Central memory CD4-positive, alpha-beta T cell (primary cell): ENCODE measurements at places on chromosomes 6 and 20.

DNA sequence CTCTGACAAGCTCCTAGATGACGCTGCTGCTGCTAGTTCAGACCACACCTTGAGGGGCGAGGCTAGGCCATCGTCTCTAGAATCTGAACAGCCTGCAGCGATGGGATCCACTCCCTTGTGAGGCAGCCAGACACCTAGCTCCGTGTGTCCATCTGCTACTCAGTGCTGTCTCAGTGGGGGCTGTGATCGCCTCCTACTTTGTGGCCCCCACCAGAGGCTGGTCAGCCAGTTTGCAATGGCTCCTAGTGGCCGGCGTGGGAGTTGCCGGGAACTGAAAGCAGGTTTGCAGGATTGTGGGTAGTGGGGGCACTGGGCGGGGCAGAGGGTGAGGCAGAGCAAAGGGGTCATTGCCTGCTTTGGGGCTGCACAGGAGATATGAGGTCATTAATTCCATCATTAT is 2.8 kb downstream of the CCN5 start:
- no peak for DNase-seq

DNA sequence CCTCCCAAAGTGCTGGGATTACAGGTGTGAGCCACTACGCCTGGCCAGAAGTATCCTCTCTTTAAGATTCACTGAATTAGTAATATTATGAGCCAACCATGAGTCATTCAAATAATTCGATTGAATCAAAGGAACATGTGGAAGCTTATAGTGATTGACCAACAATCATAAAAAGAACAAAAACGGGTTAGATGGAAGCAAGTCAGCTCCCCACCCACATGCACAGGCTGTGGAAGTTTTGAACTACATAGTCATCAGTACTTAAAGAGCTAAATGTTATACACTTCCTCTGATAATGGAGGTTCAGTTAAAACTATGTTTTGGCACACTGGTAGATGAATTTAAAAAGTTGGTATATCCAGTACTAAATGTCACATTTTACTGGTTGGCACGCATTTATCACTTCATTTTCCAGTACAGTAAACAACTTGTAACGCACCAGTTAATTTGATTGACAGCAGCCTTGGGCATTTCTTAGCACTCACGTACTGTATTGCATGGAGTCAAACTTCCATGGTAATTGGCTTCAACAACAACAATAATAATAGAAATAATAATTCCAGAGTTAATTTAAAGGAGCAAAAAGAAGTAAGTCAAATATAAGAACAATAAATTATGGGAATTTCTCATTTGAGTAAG is 1107.3 kb upstream of the MAP3K7 start:
- DNase-seq, result no peak

DNA sequence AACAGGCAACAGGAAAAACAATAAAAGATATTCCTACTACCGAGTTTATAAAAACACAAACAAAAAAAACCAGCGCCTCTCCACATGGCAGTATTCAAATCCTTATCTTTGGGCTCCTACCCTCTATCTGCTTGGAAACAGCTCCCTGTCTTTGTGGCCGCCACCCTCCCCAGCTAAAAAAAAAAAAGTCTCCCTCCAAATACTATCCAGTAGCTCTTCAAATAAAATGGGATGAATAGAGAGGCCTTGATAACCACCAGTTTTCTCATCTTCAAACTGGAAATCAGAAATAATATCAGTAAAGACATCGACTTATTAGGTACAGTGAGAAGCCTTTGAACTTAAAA is 96.2 kb downstream of the PSMG4 start:
- DNase-seq, result no peak

DNA sequence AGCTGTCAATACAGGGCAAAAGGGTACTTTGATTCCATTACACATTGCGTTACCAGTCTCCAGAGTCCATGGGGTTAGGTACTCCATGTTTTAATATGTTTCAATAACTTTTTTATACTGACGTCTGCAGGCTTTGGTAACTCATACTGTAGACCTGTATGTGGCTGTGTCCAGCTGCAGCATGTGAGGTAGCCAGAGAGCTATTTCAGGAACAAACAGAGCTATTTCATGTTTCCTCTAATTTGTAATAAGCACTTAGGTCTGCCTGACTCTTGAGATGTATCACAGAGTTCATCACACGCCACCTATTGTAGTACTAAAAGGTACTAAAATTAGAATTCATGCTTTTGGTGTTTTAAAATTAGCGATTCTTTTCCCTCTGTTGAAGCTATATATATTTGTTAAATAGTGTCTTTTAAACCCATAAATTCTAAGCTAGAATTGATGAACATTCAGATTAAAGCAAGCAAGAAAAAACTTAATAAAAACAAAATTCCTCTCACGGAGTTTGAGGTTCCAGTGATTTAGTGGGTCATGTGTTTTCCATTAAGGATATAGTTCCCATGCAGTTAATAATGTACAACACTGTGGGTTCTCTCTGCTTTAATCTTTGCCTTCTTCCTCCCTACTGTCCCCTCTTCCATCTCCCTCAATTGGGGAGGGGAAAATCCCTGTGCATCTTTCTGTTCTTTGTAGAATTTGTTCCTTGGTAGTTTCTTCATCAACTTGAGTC is 37.0 kb downstream of the FOXO3 start:
- no peak for DNase-seq

DNA sequence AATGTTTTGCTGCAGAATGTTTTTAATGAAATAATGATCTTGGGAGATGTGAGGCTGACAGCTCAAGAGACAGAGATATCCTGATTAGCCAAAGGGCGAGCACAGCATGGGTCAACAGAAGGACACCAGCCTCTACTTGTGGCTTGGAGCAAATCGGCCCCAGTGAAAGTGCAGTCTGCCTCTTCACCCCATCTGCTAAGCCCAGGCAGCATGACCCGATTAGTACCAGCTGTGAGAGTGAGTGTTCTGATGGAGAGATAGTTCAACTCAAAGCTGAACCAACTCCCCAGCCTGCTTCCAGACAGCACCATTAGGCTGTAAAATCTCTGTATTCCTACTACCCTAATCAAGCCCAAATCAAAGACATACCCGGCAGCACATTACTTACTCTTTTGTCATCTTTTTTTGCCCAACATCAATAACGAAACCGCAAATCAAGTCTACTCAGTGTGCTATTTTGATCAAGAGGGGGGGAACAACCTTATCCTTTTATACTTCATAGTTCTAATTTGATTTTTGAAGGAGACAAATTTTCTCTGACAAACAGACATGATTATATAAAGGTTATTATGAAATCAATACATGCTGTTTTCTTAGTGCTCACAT is 514.1 kb upstream of the NRSN1 start:
- DNase-seq, result no peak

DNA sequence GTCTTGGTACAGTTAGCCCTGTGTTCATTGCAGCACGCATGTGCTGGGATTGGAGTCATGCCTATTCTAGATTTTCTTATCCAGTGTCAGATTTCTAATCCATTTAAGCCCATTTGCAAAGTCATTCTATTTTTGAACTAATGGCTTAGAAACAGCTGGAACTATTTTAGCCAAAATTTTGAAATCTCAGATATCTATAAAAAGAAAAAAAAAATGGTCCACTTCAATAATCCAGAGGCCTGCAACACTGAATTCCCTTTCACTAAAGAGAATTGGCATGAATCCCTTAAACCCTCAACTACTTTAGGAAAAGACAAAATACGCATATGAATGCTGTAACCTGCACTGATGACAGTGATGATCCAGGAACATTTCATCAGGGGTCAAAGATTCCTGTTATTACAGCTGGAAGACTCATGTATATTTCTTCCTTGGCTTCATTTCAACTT is 1.5 kb downstream of the COL21A1 start:
- no peak for DNase-seq

- DNase-seq, result no peak
Measured at GRCh38 chr20:22430154-22430745, 154.1 kb downstream of the FOXA2 start.

DNA sequence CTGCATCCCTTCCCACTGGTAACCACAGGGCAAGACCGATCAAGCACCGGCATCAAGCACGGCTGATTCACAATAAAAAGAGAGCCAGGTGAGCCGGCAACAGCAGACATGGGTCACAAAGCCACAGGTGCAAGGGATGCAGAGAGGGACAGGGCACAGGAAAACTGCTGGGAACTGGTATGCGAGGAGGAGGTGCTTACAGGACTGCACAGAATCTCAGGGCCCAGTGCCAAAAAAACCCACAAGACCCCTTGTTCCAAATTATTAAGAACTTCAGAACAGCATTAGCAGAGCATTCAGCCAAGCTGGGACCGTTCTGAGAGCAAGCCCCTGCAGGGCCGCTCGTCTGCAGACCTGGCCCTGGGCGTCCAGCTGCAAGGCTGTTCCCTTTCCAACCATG is 35.4 kb downstream of the BFSP1 start:
- no peak for DNase-seq

DNA sequence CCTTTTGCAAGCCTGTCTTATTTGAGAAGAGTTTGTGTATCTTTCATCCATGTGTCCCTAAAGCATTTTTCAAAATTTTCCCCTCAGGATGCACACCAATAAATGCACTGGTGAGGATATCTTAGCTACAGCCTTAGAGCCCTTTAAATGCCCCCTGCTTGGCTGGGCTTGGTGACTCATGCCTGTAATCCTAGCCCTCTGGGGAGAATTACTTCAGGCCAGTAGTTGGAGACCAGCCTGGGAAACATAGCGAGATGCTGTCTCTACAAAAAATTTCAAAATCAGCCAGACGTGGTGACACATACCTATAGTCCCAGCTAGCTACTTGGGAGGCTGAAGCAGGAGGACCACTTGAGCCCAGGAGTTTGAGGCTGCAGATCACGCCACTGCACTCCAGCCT is 33.8 kb upstream of the PLCB4 start:
- no peak for DNase-seq

DNA sequence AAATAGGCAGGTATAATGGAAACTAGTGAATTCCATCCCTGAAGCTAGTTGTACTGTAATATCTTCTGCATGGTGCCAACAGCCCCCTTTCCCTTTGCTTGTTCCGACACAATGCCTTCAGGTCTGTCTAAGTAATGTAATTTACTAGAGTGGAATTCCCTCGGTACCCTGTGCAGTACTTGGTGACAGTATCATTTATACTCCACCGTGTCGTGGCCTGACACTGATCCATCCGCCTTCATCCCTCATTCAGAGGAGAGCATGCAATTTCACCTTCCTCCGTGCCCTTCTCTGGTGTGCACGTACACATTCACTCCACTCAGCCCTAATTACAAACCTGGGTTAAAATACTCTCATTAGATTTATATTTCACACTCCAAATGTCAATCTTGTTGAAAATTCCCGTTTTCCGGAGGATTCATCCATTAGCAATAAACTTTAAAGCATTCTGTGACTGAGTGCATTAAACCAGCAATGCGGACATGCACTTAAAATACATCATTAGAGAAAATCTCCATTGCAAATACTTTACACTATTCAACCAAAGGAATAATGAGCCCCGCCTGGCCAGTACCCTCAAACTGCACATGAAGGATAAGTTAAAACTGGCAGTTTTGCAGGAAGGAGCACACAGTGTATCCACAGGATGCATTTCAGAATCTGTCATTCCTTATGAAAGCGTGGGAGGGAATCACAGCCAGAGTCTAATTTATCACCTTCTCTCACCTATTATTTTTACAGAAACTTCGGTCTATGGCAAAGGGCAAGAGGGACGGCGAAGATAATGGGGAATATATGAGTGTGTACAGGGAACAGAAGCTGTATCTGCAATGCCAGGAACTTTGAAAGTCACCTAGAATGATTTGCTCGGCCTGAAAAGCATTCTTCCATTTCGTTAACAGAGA is 182.5 kb downstream of the GJA10 start:
- DNase-seq, result no peak

GRCh38 chr6:49555951-49556350 is 5.5 kb downstream of the C6orf141 start:
- DNase-seq, result no peak

DNA sequence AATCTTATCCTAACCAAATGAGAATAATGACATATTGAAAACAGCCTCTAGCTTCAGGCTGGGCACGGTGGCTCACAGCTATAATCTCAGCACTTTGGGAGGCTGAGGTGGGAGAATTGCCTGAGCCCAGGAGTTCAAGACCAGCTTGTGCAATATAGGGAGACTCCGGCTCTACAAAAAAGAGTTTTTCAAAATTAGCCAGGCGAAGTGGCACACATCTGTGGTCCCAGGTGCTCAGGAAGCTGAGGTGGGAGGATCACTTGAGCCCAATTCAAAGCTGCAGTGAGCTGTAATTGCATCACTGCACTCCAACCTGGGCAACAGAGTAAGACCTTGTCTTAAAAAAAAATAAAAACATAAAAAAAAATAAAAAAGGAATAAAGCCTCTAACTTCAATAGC is 4.7 kb downstream of the TUBB2A start:
- DNase-seq, result no peak

GRCh38 chr20:21177767-21178166 is 51.9 kb downstream of the KIZ start:
- DNase-seq, result no peak

DNA sequence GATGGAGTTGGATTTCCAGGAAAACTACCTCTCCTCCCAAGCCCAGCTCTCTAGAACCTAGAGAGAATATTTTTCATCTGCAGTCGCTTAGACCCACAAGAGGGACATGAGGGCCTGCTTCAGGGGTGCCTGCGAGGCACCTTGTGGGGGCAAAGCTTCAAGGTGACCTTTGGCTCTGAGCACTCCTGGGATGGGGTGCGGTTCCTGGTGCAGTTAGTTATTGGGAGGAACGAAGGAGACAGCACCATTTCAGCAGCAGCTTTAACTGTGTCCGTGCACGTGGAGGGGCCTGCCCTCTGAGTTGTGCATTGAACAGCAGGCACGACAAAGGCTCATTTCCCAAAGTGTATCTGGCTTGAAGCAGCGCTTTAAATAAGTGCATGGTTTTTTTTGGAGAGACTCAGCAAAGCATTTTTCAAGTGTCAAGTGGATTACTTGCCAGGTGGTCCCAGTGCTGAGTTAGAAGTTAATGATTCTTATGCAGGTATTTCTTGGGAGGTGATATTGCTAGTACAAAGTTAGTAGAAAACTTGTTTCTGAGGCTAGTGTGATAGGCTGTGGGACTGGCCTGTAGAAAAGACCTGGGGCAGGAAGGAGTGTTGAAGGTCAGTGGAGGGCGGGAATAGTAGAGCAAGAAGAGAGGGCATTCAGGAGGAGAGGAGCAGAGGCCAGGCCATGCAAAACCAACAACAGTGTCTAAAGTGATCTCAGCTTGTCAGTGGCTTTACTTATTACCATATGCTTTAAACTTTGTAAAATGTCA is 3.8 kb downstream of the IGF2R start:
- no peak for DNase-seq

DNA sequence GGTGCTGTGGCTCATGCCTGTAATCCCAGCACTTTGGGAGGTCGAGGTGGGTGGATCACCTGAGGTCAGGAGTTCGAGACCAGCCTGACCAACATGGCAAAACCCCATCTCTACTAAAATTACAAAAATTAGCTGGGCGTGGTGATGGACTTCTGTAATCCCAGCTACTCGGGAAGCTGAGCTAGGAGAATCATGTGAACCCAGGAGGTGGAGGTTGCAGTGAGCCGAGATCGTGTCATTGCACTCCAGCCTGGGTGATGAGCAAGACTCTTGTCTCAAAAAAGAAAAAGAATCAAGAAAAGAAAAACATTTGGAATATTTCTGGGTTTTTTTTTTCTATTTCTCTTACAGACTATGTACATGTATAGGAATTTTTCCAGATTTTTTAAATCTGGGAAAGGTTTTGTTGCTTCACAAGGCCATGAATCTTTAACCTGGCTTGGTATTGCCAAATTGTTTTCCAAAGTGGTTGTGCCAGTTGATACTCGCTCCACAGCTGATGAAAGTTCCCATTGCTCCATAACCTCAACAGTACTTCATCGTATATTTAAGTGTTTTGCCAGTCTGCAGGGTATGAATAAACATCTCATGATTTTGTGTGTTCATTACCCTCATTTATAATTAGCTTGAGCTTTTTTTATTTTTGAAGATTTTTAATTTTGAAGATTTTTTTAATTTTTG is 33.5 kb downstream of the RNF217 start:
- DNase-seq, result no peak

- DNase-seq, result peak; percentile 7
Measured at GRCh38 chr20:34268851-34269636, 27.8 kb downstream of the ASIP start.
